ENCODE measurements at places on chromosomes 13 and 19.

- DNase-seq = peak; percentile 70
Observed at GRCh38 chr19:6739390-6739882, at the start of gene TRIP10. TSS of gene TRIP10 (plus strand) at chr19:6739680. CDS start at chr19:6739762, 82 bp downstream.

DNA sequence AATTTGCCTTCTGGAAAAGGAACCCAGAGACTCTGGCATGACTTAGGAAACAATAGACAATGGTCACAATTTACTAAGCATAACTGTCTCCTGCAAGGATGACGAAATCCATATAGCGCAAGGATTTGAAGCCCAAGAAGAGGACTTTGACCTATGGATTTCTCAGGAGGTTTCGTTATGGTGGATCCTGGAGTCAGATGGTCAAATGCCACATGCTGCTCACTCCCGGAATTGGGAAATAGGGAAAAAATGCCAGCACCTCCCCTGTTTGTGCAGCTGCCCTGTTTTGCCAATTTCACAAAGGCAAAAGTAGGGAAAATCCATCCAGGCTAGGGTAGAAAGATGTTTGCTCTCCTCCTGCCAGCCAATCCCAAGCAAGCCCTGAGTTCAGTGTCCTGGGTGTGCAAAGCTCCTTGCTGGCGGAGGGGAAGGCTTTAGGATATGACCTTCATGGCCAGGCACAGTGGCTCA is 23.4 kb downstream of the RDH8 start:
- DNase-seq = no peak

DNA sequence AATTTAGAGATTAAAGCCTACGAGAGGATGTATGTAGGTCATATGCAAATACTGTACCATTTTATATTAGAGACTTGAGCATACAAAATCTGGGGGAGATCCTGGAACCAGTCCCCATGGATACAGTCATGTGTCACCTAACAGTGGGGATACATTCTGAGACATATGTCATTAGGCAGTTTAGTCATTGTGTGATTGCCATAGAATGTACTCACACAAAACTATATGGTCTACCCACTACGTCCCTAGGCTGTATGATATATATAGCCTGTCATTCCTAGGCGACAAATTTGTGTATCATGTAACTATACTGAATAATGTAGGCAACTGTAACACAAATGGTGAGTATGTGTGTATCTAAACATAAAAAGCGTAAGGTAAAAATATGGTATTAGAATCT is 62.8 kb downstream of the WDFY2 start:
- DNase-seq = no peak

GRCh38 chr13:42258747-42259146 is 13.2 kb upstream of the AKAP11 start:
- no peak for DNase-seq

- no peak for DNase-seq
Observed at GRCh38 chr19:17997969-17998826, 9.8 kb upstream of the ARRDC2 start.

DNA sequence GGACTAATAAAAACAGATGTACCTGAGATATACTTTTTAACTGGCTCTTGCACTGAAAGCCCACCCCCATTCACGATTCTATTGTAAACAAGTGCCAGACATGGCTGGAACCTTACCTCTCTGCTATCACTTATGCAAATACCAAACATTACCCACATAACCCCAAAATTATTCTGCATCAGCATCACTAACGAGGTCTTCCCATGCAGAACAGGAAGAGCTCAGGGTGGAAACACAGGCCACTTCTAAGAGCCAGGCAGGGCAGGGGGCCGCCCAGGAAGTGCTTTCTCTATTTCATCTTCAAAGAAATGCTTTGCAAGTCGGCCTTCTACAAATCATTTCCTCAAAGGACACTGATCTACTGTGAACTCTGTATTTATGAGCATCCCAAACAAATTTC is 7.3 kb downstream of the IRS2 start:
- DNase-seq = no peak

DNA sequence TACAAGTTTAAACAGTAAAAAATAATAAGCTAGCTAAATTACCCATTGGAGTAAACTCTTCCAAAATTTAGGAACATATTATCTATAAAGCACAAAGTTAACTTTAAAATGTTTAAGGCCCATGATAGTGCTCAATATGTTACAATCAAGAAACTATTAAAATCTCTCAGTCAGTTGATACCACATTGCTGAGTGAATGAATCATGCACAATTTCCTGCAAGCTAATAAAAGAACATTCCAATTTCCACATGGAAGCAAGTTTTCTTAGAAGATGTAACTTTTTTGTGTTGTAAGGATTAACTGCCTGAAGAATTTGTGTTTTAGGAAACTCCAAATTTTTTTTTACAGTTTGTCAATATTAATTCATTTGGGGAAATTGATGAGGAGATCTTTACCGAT is 666.6 kb downstream of the SLITRK1 start:
- no peak for DNase-seq

DNA sequence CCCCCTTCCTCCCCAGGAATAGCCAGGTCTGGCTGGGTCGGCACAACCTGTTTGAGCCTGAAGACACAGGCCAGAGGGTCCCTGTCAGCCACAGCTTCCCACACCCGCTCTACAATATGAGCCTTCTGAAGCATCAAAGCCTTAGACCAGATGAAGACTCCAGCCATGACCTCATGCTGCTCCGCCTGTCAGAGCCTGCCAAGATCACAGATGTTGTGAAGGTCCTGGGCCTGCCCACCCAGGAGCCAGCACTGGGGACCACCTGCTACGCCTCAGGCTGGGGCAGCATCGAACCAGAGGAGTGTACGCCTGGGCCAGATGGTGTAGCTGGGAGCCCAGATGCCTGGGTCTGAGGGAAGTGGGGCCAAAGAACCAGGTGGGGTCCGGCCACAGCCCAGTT is 3.2 kb downstream of the KLK2 start:
- DNase-seq = no peak
